Psoas muscle (tissue), 8 donors: ENCODE measurements at places on chromosomes 12 and 14.
A peak's percentile ranks its signal among the peaks of the same experiment; 100 is the strongest.

DNA sequence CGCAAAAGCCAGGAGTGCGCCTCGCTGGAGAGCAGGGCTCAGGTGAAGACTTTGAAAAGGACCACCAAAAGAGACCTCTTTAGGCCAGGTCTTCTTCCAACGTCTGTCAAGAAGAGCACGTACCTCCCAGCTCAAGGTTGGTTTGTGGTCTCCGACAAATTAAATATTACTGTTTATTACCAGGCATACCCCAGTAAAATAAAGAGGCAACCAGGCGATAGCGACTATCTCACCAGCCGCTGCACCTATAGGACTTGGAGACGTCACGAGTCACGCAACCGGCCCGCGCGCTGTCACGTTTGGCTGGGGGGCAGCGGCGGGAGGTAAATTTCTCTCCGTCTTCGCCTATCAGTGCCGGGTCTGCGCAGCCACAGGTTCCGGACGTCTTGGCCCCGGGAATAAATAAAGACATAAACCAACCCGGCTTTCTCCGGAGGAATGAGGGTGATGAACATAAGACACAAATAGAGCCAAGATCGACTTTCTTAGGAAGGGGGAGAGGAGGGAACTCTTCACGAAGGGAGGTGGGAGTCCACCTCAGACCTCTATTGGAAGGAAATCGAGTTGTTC, 2.0 kb upstream of the TBX5 start:
- DNase-seq, result no peak

DNA sequence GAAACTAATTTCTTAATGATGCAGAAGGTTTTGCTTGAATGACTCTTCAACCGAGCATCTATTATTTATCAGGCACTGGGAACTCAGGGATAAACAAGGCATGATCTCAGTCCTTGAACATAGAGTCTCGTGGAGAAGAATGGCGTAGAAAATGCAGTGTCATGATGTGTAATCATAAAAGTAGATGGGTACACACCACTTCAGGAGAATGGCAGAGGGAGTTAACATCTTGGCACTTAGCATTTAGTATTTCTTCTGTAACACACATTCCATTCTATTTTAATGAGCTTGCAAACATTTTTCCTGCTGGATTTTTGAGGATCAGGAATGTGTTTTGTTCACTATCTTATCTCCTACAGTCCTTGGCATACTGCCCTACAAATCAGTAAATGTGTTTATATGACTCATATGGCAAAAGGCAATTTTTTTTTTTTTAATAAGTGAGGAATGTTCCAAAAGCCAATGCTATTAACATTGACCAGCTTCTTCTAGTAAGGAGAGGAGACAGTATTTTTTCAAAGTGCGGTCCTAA, 3.8 kb downstream of the TXNRD1 start:
- no peak for DNase-seq

- no peak for DNase-seq
Observed at GRCh38 chr12:124737040-124737419, 126.6 kb downstream of the SCARB1 start.

DNA sequence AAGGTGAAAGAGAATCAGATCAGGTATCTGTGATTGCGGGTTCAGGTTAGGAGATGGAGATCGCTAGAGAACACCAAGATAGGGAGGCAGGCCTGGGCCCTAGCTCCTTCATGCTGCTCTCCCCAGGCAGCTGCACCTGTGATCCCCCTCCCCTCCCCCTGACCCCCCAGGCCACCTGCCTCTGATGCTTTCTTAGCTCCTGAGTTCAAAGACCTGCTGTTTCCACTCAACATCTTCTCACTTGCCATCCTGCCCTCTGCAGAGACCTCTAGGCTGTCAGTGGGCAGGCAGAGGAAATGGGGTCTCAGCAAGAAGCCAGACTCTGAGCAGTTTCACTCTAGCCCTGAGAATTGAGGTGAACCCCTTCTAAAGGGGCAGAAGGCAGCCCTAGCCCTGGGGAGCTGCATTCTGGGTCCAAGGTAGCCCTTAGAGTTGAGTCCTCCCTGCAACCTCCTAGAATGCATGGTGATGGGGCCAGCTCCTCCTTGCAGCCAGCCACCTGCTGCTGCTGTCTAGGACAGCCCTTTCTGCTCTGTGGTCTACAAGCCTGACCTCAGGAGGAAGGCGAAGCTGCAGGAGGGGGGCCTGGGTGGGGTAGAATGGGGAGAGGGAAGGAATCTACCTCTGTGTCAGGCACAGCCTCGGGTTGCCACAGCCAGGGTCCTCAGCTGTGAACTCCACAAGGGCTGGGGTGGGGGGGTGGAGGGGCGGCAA, 6.4 kb upstream of the SLC48A1 start:
- no peak for DNase-seq

- no peak for DNase-seq
Observed at GRCh38 chr12:104314242-104314614, 10.7 kb downstream of the EID3 start.

GRCh38 chr12:39467432-39467870, 24.5 kb upstream of the KIF21A start:
- DNase-seq, result no peak

GRCh38 chr14:95741038-95741490, 27.1 kb upstream of the TCL1A start:
- DNase-seq, result no peak

GRCh38 chr14:97218274-97218673, 421.1 kb downstream of the VRK1 start:
- DNase-seq, result no peak

DNA sequence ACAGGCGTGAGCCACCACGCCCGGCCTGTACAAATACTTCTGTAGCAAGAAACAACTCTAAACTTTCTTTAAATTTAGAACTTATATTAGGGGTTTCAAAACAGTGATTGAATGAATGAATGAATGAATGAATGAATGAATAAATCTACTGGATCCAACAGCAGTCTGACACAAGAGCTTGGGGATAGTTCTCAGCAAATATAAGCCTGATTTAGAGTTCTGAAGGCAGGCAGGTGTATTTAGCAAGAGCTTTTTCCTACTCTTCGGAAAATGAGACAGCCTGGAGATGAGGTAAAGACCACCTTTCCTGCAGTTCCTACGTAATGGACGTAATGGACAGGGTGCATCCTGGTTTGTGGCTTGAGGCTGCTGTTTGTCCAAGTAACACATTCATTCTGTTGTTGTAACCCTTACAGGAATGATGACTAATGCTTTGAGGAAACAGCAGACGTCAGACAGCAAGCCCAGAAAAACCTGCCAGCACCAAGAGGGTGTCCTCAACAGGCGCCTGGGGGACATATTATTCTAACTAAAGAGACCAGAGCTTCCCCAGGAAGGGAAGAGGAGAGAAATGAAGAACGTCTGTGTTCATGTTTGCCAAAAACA, 277.4 kb upstream of the SOX5 start:
- DNase-seq, result peak; percentile 22

GRCh38 chr12:2652401-2653081, 142.2 kb upstream of the FKBP4 start:
- no peak for DNase-seq

GRCh38 chr14:89574420-89574819, 157.4 kb upstream of the FOXN3 start:
- no peak for DNase-seq

DNA sequence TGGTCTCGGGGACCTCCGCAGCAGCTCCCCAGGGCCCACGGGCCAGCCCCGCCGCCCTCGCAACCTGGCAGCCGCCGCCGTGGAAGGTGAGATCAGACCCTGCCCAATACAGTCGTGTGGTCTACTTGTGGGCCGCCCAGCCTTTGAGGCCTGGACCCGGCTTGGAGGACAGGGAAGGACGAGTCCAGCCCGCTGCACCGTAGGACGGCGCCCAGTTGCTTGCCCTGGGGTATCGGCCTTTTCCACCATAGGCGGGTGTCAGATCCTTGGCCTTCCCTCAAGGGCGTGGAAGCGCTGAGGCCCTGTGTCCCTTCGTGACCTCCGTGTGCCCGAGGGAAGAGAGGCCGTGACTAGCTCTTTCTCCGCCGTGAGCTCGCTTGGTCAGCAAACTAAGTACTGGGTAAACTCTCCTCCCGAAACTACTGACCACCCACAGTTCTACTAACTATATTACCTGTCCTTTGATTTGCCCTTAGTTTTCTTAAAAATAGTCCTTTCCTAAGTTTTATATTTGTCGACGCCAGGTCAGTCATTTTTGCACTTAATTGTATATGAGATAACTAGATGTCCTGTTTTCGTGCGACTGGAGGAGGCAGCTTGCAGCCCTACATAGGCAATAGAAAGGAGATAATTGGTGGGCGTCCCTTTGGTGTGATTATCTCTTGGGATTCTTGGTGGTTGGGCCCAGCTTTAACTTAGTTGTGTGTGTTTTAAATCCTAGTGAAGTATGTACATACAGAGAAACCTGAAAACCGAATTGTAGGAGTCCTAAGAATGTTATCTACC, 757 bp downstream of the SLC25A3 start:
- DNase-seq, result peak; percentile 81

DNA sequence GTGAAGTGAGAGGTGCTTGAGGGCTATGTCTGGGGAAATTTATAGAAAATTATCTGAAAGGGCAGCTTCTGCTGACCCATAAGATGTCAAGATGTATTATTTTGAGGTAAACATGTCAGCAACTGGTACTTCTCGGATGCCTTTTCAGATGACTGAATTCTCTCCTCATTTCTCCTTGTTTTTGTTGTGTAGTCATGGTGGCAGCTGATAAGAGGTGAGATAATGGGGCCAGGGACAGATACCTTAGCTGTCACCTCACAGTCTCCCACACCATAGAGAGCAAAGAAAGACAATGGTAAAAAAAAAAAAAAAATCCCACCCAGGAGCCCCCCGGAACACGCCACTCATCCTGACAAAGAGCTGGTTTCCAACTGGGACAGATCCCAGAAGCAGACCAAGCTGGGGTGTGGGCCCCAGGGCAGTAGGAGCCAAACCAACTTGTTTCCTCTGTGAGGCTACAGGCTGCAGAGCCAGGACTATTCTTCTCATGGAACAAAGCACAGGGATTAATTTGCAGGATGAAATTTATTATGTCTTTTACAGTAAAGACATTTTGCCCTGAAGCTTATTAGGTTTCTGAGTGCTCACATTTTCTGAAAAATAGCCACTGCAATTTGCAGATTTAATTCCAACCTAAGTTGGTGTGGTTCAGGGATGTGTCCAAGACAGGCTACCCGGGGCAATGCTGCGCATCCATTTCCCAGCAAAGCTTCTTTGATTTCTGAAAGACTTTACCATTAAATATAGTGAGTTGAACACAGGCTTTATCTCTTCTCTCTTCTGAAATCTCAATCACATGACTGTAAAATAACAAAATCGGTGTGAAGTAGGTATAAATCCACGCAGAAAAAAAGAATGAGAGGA, 52.2 kb downstream of the NDUFA12 start:
- DNase-seq, result no peak

GRCh38 chr12:101648195-101648594, 49.2 kb upstream of the CHPT1 start:
- no peak for DNase-seq

DNA sequence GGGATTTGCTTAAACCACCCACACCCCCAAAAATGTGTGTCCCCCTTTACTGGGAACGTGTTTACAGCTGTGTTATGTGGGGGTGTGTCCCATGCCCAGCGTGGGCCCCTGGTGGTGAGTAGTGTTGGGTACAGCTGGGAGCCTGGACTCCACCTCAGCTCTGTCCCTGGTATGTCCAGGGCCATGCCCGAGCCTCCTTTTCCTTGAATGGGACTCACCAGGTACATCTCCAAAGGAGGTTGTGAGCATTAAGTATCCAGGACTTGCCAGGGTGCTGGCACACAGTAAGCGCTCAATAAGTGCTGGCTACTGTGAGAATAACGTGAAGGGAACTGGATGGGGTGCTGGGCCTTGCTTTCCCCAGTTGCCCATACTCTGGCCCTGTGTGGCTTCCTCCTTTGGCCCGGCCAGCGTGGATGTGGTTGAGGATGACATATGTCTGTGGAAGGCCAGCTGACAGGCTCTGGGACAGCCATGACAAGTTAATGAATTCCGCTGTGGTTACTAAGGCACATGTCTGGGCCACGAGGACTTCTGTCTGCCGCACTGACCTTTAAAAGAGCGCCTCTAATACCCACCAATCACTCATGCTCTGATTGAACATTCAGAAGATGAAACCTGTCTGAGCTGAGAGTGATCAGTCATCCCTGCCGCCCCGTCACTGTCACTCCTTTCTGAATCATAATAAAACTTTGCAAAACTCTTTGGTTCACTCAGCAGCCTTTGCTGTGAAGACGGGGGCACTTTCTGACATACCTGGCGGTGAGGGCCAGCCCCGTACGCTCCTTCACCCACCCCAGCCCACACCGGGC, 74.7 kb downstream of the DIO3 start:
- no peak for DNase-seq

- no peak for DNase-seq
Observed at GRCh38 chr12:56034586-56035332, 7.0 kb upstream of the RPS26 start.

GRCh38 chr12:112964915-112965314, 13.4 kb upstream of the OAS2 start:
- DNase-seq, result no peak

- DNase-seq, result no peak
Observed at GRCh38 chr14:104517867-104518266, 61.7 kb upstream of the C14orf180 start.

- DNase-seq, result peak; percentile 59
Observed at GRCh38 chr14:49853572-49854375, 1.2 kb upstream of the NEMF start.
